ENCODE measurements at places on chromosomes 13 and 19. TPM values are rescaled to one million over a fixed set of nuclear protein-coding genes. Genes with fewer than 3 reads are reported as not detected.

Gene GAPDHS
- not detected for total RNA-seq

- no peak for DNase-seq
These were observed 1.7 kb downstream of the ZNF160 start for GRCh38 chr19:53101518-53101917.

Gene REEP6
- total RNA-seq = 6.6 TPM

- DNase-seq = no peak
These were observed 6.6 kb downstream of the AP2S1 start for GRCh38 chr19:46844067-46844489.

DNA sequence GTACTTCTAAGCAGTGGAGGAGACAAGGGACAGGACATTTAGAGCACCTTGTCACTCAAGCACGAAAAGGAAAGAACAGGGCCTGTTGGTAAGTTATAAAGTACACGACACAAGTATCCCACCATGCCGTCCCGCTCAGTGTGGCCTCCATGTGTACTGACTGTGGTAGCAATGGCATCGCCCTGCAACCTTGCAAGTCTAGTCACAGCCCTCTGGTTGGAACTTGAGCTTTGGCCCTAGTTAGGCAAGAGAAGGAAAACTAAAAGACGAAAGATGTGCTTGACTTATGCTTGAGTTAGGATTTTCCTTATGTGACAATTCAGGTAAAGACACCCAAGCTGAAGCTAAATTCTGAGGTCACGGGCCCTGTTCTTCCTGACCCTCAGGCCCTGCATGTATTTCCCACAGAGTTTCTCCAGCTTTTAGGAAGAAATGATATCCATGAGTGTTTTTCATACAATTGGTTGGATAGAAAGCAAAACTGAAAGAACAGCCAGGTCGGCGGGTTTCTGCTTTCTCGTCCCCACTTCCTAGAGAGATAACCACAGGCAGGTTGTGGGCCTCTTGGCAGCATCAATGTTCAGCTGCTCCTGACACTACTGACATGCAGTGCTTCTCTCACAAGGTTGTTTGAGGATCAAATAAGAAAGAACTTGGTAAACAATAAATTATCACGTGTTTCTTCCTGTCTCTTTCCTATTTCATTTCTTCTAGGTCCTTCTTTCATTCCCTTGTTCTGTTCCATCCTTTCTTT, 216.2 kb downstream of the IRS2 start:
- DNase-seq = no peak

DNA sequence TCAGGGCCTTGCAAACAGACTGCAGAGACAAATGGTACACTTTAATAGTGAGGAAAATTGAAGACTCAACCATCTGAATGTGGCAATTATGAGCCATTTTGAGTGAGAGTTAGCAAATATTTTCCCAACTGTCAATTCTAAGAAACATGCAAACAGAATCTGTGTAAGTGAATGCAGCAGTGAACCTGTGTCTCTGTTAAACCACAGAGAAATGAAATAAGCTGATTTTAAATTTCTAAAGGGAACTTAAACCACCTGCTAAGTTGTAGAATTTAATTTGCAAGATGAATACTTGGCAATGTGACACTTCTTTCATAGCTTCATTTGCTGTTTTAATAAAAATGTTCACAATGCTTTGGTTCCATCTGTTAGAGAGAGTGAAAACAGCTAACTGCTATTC, 42.0 kb upstream of the TDRD3 start:
- no peak for DNase-seq
